ENCODE measurements at places on chromosomes 6 and 20.
A peak's percentile ranks its signal among the peaks of the same experiment; 100 is the strongest.

GRCh38 chr6:56072856-56073255, 174.5 kb downstream of the COL21A1 start:
- no peak for DNase-seq

DNA sequence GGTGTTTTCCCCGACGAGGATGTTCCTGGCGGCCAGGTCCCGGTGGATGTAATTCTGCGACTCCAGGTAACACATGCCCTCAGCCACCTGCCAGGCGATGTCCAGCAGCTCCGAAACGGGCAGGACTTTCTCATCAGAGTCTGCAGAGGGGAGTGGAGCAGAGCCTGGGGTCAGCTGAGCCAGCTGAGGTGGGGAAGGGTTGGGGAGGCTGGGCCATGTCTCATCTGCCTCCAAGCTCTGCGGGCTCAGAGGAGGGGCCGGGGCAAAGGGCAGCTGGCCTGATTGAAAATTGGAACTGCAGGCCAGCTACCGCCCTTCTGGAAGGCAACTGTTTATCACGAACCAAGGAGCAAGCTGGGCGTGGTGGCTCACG, 6.4 kb downstream of the PTK6 start:
- no peak for DNase-seq

- DNase-seq = no peak
Observed at GRCh38 chr6:158160932-158161539, 7.0 kb downstream of the SERAC1 start.

GRCh38 chr6:144311361-144311760, 26.2 kb downstream of the UTRN start:
- DNase-seq = no peak

- no peak for DNase-seq
Observed at GRCh38 chr6:109991201-109992101, 13.3 kb downstream of the GPR6 start.

- DNase-seq = no peak
Observed at GRCh38 chr20:35756404-35756803, 14.3 kb upstream of the RBM39 start.

DNA sequence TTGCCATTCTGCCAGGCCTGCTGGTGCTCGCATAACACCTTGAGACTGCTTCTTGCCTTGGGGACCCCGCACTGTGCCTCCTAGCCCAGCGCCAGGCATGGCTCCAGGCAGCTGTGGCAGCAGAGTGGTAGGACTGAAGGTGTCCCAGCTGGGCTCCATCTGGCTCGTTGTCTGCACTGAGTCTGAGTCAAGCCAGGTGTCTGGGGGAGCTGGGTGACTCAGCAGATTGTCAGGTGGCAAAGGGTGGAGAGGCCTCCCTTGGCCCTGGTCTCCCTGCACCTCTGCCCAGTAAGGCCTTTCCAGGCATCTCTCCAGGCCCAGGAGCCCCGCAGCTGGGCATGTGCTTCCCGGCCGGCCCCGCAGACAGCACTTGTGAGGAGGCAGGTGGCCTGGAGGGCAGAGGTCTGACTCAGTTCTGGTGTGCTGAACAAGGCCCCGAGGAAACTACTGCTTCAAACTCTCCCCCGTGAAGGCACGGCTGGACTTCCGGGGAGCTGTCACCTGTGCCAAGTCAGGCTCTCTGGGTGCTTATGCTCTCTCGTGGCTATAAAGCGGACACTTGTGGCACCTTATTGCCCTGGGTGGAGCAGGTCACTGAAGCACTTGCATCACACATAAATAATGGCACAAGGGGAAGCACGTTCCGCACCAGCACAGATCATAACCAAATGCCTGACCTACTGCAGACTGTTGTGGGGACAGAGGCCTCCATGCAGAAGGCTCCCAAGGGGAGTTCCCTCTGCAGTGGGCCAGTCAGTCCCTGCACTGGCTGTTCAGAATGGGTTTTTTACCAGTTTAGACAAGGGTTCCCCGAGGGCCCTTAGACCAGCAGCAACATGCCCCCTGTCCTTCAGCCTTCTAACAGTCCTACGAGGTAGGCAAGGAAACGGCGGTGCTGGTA, 27.5 kb downstream of the FOXC1 start:
- no peak for DNase-seq

DNA sequence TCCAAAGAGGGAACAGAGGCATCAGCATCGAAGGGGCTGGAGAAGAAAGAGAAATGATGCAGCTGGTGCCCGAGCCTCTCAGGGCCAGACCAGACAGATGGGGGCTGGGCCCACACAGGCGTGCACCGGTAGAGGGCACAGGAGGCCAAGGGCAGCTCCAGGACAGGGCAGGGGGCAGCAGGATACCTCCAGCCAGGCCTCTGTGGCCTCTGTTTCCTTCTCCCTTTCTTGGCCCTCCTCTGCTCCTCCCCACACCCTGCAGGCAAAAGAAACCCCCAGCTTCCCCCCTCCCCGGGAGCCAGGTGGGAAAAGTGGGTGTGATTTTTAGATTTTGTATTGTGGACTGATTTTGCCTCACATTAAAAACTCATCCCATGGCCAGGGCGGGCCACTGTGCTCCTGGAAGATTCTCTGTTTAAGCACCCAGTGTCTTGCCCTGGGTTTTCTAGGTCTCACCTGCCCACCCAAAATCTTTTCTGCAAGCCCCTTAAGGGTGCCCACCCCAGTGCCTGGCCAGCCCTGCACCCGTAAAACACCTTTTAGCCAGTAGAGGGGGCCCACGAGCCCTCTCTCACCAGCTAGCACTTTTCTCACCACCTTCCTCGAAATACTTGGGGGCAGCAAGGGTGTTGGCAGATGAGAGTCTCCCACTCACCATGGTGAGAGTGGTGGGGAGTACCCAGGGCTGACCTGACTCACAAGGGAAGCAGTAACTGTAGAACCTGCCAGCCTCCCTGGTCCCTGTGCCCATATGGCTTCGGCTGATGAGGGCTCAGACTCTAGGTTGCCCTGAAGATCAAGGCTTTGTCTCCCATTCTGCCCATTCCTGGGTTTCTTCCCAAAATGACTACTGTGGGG, 35.7 kb upstream of the ID1 start:
- peak; percentile 42 for DNase-seq

GRCh38 chr20:51889466-51889865, 87.1 kb upstream of the SALL4 start:
- DNase-seq = no peak

DNA sequence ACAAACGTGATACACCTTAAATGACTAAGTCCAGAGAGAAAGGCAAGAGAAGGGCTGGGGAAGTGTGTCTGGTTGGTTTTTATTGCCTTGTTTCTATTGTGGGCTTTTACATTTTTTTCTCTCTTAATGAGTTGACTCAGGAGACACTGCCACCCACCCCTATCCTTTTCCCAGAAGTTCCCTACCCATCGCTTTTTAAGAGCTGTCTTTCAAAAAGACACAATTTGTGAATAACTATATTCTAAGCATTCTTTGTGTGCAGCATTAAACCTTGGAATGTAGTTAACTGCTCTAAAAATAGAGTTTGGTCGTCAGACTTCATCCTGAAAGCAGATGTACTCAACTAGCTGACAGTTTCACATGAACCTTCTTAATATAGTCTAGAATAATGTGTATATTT, 174.9 kb downstream of the ISM1 start:
- DNase-seq = no peak

- no peak for DNase-seq
Observed at GRCh38 chr6:130417951-130418350, 52.1 kb downstream of the TMEM200A start.

- DNase-seq = no peak
Observed at GRCh38 chr6:24458134-24458533, 31.2 kb downstream of the GPLD1 start.

DNA sequence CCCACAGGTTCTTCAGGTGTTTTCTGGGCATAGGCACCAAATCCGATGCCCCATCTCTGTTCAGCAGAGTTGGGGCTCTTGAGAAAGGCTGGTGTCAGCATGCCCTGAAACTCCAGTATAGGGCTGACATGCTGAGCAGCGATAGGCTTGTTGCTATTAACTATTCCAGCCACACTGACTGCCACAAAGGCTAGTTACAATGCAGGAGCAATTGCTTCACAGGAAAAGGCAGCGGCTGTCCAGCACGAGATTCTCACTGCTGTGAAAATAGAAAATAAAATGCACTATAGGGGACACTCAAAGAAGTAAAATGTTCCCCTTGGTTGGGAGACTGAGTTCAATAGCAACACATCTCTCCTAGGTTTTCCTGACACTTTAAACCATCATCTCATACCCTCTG, 112.4 kb downstream of the BFSP1 start:
- DNase-seq = no peak

DNA sequence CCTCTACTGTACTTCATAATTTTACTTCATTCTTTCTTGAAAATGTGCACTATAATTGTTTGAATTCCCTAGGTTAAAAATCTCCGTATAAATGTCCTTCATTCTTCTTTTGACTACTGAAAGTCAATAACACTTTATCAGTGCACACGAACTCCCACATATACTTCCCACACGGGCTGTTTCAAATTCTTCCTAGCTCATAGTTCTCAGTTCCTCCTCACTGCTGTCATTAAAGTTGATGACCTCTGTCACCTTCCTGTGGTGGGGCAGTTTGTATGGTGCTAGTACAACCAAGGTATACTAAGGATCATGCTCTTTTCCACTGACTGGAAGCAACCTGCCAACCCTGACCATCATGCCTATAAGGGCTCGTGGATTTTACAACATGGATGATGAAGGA, 40.0 kb upstream of the CD2AP start:
- no peak for DNase-seq

GRCh38 chr20:22008456-22008855, 303.0 kb downstream of the PAX1 start:
- DNase-seq = no peak

GRCh38 chr6:118581489-118581959, 33.4 kb downstream of the PLN start:
- no peak for DNase-seq

- DNase-seq = no peak
Observed at GRCh38 chr6:88422831-88423230, 256.7 kb upstream of the CNR1 start.

- no peak for DNase-seq
Observed at GRCh38 chr20:34979366-34980153, 23.9 kb downstream of the MYH7B start.

DNA sequence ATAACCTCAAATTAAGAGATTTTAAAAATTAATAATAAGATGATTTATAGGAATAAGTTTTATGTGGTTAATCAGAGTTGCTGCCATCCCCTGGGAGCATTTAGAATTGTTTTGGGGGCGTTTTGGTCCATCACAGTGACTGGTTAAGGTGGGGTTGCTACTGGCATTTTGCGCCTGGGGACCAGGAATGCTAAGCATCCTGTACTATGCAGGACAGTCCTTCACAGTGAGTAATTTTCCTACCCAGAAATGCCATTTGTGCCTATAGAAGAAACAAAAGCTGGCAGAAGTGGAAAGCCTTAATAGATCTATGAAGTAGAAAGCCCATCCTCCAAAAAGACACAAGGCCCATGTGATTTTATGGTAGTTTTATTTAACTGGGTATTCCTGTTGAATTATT, 118.0 kb downstream of the ANKS1A start:
- no peak for DNase-seq

GRCh38 chr6:67952121-67952520, 683.0 kb upstream of the ADGRB3 start:
- no peak for DNase-seq

- no peak for DNase-seq
Observed at GRCh38 chr20:23065266-23066201, 16.1 kb upstream of the THBD start.

DNA sequence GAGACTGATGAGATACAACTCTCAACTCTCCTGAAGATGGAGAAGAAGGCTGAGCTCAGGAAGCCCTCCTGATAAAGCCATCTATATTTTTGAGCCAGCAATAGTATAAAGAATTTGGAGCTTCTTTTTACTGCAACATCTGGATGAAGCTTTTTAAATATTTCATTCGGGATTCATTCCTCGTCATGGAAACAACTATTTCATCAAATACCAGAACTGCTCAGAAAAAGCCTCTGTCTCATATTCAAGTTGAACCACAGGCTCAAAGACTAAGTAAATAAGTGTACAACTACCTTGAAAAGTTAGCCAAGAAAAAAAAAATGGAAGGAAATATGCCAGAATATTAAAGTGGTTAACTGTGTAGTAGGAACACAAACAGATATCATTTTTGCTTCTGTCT, 37.8 kb downstream of the PTPRT start:
- no peak for DNase-seq

DNA sequence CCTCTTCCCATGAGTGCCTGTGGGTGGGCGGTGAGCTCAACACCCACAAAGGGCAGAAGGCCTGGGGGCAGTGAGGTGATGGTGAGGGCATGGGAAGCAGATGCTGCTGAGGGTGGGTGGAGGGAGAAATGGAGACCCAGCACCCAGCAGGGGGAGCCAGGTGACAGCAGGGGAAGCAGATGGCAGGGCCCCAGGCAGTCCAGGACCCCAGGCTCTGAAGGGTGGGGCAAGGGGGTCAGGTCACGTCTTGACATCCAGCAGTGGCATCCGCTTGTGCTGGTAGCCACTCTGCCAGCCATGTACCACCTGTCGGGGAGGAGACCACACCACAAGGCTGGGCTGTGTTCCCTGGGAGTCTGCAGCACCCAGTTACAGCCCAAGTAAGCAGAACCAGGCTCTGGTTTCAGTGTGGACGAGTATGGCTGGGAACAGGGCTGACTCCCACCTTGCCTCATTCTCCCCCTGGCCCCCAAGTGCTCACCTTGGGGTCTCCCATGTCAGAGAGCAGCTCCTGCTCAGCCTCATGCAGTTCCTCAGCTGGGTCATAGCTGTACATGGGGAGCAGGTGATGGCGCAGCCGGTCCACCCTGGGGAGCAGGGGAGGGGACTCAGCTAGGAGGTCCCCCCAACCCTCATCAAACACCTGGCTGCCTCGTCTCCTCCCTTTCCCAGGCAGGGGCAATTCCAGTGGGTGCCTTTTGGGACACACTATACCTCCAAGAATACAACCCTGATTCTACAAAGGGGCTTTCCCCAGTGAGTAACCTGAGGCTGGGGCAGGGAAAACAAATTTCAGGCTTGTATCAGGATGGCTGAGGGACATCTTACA, 2.0 kb downstream of the SMIM29 start:
- DNase-seq = peak; percentile 28

GRCh38 chr6:143485967-143486366, 25.6 kb downstream of the FUCA2 start:
- no peak for DNase-seq

DNA sequence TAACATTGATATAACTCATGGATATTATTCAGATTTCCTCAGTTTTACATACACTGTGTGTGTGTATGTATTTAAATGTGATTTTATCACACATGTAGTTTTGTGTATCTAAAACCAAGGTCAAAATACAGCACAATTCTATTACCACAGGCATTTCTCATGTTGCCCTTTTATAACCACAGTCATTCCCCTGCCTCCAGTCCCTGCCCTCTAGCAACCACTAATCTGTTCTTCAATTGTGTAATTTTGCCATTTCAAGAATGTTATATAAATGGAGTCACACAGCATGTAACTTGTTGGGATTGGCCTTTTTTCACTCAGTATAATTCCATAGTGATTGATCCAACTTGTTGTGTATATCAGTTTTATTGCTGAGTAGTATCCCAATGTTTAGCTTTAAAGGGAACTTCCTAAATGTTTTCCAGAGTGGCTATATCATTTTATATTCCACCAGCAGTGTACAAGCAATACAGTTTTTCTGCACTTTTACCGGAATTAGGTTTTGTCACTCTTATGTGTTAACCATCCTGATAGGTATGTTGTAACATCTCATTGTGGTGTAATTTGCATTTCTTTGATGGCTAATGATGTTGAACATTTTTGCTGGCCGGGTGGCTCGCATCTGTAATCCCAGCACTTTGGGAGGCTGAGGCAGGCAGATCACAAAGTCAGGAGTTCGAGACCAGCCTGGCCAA, 338.2 kb downstream of the SOX4 start:
- no peak for DNase-seq

GRCh38 chr20:19823971-19824370, 65.9 kb downstream of the RIN2 start:
- no peak for DNase-seq

All from activated naive CD4-positive, alpha-beta T cell (primary cell).